ENCODE measurements at places on chromosomes 11 and 22.

GRCh38 chr11:30582726-30583125, 3.4 kb downstream of the MPPED2 start:
- no peak for DNase-seq

- no peak for DNase-seq
These were observed 16.8 kb upstream of the MFRP start for GRCh38 chr11:119363081-119363850.

- DNase-seq, result no peak
These were observed at the start of gene ANKRD13D for GRCh38 chr11:67289226-67289650. TSS of gene ANKRD13D (plus strand) at chr11:67289303. CDS start at chr11:67289461, 158 bp downstream.

DNA sequence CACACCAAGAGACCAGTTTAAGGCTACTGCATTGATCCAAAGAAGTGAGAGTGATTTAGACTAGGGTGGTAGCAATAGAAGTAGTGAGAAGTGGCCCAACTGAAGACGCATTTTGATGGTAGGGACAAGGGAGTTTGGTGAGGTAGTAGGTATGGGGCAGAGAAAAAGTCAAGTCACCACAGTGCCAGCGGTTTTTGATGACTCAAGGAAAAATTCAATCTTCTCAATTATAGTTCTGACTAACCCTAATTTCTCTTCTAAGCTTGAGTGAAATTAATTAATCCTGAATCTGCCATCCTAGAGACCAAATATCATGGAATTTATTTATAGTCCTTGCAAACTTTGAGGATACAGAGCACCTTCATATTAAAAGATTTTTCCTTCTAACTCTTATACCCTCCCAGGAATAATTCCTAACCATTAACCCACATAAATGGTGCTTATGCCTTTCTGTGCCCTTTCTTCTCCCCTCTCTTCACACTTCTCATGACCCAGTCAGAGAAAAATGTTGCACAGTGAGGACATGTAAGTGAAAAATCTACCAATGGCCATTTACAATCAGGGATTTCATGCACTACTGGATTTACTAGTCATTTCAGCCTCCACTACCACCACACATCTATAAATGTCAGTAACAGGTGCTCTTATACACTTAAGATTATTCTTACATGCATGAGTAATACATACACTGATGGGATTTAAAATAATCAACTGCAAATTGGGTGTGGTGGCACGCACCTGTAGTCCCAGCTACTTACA, 45.9 kb upstream of the ARHGAP32 start:
- no peak for DNase-seq

GRCh38 chr11:106461839-106462545, 384.5 kb downstream of the AASDHPPT start:
- DNase-seq, result no peak

DNA sequence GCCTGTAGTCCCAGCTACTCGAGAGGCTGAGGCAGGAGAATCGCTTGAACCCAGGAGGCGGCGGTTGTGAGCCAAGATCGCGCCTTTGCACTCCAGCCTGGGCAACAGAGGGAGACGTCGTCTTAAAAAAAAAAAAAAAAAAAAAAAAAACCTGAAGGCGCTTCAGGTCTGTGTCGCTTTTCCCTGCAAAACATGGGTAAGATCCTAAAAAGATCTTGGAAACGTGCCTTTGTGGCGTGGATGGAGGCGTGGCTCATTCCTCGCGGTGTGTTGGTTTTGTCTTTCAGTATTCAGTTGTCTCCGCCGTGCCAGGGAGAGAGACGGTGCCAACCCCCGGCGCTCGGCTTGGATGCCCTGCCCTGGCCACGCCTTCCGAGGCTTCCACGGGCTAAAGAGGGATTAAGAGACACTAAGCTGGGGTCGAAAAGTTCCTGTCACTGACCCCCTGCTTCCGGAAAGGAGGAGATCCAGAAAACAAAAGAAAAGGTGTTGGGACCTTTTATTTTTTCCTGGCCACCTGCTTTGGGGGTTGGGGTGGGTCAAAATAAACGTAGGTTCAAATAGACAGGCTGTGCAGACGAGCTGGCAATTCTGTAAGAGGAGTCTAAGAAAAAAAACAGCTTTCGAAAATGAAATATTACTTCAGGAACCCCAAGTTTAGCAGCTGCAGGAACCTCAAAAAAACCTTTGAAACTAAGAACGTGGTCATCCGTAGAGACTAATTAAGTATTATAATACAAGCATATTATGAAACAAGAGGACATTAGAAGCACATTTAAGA, 1.1 kb upstream of the SLC35F2 start:
- DNase-seq, result no peak

GRCh38 chr11:44199816-44200215, 104.3 kb downstream of the EXT2 start:
- no peak for DNase-seq

- no peak for DNase-seq
These were observed 672 bp downstream of the RTL6 start for GRCh38 chr22:44497218-44497904.

DNA sequence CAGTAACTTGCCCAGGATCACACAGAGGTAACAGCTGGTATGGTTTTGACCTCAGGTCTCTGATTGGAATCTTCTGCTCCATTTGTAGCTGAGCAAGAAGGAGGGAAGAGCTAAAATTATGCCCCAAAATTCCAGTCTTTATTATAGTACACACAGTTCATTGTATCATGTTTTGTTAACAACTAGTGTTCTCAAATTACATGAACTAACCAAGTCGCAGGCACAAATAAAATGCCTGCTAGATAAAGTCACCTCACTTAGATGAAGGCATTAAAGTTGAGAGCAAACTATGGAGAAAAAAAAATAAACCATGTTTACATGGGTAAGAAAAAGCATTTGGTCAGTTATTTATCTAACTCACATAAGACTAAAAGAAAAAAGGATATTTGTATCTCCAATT, 58.8 kb downstream of the PDGFD start:
- DNase-seq, result no peak

DNA sequence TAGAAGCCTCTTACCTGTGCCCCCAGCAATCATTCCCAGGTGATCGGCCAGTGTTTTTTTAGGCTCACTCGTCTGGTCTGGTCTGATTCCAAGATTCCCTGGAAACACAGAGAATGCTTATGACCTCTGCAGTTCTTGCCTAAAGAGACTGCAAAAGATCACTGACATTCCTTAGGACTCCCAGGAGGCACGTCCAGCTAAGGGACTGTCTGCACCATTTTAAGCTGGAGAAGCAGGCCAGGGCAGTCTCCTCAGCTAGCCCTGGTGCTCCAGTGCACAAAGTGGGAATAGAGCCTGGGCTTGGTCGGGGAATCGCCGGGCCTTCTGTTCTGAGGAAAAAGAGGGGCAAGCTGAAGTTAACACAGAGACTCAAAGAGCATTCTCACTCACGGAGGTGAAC, 4.8 kb downstream of the CYB5R2 start:
- DNase-seq, result no peak

DNA sequence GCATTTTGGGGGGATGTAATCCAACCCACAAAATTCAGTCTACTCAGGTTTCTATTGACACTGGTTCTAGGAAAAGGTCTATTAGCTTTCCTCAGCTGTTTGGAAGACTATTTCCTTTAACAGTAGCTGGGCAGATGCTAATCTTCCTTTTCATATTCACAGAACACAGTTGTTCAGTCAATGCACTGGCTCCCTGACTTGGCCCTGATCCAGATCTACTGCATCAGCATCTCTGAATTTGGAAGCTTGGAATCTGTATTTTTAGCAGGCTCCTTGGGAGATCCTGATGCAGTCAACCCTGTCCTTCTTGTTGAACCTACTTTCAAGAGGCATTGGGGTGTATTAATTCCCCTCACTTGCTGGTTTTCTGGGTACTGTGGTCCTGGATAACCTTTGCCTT, 6.3 kb downstream of the HTATIP2 start:
- no peak for DNase-seq

DNA sequence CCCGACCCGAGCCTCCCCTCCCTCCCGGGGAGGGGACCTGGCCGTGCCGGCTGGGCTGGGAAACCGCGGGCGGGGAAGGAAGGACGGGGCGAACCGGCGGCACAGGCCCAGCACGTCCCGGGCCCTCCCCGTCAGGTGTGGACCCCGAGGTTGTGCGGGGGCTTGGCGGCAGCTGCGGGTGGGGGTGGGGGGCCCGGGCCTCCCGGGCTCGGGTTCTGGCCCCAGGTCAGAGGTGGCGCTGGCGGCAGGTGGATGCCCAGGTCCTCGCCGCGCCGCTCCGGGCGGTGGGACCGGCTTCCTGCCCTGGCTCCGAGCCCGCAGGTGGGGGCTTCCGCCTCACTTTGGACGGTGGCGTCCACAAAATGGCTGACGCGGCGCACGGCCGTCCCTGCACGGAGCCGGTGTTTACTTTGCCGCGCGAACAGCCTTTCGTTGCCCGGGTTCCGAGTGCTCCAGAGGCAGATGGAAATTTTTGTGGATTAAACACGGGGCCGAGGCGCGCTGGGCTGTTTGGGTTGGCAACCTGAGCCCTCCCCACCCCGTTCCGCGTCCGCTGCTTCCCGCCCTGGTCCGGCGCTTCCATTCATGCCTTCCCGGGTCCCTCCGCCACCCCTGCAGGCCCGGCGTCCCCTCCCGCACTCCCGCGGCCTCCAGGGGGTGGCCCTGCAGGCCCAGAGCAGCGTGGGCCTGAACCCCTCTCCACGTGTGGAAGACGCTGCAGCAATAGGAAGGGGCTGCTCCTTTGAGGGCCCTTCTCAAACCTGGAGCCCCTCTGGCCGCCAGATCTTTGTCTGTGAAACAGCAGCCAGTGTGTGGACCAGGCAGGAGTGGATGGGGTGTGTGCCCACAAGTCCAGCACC, 92.0 kb upstream of the KCNQ1OT1 start:
- no peak for DNase-seq

- no peak for DNase-seq
These were observed 40.8 kb downstream of the TBC1D22A start for GRCh38 chr22:46803031-46803880.

GRCh38 chr11:7673724-7674434, 579 bp upstream of the CYB5R2 start:
- no peak for DNase-seq

DNA sequence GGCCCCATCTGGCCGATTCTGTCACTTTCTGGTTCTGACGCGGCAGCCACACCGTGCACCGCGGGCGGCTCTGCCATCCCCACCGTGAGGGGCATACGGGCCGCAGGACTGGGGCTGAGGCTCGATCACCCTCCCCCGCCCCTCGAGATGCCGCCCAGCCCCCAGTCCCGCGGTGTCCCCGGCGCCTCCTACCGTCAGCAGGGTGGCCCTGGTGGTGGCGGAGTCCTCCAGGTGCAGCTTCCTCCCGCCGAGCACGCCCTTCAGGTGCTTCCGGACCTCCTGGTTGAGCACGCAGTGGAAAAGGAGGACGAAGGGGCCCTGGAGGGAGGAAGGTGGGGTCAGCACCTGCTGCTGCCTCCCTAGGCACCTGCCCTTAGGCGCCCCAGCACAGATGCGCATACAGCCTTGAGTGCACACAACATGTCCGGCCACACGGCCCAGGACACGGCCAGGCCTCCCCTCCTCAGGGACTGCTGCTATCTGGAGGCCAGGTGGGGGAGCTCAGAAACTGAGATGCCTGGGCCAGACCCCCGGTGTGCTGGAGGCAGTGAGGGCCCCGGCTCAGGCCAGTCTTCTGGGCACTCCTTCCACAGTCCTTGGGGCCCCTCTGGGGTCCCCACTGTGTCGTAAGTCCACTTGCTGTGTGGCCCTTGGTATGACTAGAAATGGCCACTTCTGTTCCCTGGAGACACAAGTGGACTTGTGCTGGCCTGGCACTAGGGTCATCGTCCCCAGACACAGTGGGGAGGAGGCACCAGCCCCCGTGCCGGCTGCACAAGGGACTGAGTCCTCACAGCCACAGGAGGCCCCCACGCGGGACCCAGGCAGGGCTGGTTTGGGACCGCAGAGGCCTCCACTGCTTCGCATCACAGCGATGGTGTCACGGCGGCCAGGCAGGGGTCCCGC, 31.5 kb downstream of the TRMU start:
- DNase-seq, result no peak
